ENCODE measurements at places on chromosomes 13 and 19.

DNA sequence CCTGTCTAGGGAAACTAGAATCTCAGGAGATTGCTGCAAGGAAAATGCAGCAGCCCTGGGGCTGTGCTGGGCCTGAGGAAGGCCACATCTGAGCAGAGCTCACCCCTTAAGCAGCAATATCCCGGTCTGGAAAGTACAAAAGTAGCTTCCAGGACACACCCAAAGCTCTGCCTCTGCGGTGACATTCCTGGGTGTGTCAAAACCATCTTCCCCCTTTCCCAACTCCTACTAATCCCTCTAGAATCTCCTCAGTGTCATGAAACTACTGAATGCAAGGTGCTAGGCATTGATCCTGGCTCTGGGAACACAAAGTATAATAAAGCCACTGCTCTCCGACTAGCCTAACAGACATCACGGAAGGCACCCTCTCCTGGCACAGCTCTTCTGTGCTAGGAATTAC lies 5.0 kb downstream of the PBX4 start:
- no peak for DNase-seq

- no peak for DNase-seq
Measured at GRCh38 chr13:19955873-19956559, 2.5 kb upstream of the ZMYM2 start.

DNA sequence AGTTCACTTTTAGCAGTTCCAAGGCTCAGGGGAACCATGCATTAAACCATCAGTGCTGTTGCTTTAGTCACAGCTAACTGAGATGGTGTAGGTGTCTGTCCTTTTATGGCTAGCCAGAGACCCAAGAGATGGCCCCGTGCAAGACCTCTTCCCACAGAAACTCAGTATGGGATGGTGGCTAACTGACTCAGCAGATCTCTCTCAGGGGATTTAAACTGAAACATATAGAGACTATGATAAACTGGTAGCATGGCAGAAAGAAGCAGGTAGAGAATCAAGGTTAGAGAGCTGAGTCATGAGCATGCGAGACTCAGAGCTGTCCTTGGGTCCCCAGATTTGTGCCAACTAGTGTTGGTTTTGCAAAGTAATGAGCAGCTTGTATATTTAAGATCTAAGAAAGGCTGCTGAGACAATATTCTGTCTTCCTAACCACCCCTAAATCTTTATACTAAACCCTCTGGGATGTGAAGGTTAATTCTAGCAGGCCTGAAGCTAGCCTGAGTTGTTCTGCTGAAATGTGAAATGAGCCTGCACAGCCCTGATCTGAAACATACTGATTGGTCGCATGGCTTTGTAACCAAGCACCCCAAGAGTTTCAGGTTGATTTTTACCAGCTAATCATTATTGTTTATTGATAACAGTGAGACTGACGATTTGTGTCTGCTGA lies 6.5 kb upstream of the SCEL start:
- DNase-seq: no peak

GRCh38 chr19:43594710-43595604 lies 977 bp downstream of the IRGQ start:
- DNase-seq: no peak

DNA sequence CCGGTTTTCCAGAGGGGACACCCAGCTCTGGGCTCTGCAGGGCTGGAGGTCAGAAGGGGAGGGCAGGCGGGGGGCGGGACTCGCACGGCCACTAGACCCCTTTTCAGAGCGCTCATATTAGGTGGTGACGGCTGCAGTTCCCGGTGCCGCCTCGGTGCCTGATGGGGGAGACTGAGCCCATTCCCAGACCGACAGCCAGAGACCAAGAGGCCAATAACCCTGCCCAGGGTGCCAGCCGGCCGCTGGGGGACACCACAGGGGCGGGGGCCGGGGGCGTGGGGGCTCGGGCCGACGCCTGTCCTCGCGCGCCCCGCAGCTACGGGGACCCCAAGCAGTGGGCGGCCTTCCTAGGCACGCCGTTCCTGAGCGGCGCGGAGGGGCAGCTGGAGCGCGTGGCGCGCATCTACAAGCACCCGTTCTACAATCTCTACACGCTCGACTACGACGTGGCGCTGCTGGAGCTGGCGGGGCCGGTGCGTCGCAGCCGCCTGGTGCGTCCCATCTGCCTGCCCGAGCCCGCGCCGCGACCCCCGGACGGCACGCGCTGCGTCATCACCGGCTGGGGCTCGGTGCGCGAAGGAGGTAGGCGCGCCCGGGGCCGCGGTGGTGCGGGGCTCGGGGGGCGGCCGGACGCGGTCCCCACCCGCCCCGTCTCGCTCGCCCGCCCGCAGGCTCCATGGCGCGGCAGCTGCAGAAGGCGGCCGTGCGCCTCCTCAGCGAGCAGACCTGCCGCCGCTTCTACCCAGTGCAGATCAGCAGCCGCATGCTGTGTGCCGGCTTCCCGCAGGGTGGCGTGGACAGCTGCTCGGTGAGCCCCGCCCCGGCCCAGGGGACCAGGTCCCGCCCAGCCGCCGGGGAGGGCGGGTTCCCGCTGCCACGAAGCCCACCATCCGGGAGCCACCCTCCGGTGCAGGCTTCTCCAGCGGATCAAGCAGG lies 2.4 kb downstream of the TIMM13 start:
- no peak for DNase-seq

DNA sequence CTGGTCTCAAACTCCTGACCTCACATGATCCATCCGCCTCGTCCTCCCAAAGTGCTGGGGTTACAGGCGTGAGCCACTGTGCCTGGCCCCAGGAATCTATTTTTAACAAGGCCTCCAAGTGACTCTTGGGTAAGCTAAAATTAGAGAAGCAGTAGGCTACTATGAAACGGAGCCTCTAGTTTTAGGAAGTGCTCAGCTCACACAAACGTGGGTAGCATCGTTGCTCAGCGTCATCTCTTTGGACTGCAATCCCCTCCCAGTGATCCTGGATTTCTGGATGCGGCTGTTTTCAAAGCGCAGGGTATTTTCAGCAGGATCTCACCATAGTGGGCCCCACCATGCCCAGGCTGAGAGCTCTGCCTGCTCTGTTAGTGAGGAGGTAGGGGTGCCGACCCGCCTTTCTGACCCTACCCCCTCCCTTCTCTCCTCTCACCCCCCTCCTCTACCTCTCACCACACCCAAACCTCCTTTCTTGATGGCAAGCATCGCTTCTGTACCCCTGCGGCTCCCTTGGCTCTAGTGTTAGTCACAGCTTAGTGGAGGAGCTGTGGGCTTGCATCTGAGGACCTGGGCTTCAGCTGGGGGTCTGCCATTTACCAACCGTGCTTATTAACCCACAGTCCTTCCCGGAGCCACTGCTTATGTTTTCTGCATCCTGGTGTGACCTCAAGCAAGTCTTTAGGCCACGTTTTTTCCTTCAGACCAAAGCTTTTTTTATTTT lies 34.2 kb downstream of the GJA3 start:
- no peak for DNase-seq

GRCh38 chr13:27551562-27551961 lies 68.8 kb downstream of the LNX2 start:
- no peak for DNase-seq

DNA sequence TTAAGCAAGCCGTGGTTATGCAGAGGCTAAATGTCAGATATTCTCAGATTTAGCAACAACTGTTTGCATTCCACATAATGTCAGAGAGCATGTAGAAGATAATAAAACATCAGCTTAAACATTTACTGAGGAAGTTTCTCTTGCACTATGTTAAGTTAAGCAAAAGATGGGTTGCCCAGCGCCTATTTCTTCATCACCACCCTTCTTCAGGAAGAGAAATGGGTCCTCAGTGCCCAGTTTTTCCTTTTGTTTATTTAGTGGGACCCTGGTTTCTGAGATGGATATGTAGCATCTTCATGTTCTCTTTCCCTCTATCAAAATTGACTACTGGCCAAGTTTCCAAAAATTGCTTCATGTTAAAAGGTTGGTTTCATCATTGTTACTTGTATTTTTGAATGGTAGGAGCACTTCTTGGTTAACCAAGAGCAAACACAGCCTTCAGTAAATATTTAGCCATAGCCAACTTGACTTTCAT lies 356.8 kb downstream of the RFC3 start:
- no peak for DNase-seq

- DNase-seq: no peak
Measured at GRCh38 chr13:24670961-24671381, 9.2 kb upstream of the ATP12A start.

GRCh38 chr13:20441056-20441455 lies 84.6 kb downstream of the CRYL1 start:
- no peak for DNase-seq

GRCh38 chr19:12034620-12035019 lies 859 bp downstream of the ZNF433 start:
- DNase-seq: no peak

DNA sequence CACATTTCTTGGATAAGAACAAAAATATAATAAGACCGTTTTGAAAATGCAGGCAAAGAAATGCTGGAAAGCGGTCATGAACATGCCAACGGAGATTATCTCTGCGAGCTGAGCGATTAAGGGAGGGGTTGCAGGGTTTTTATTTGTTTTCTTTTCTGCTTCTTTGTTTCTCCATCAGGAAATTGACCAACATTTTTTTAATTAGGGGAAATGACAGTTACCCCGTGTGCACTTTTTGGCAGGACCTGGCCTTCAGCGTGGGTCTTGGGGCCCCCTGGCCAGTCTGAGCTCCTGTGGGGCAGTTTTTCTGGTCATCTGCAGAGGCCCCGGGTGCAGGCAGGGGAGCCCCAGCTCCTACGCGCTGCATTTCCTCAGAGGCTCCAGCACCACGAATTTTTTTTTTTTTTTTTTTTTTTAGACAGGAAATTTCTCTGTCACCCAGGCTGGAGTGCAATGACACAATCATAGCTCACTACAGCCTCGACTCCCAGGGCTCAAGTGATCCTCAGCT lies 31.3 kb upstream of the HOMER3 start:
- DNase-seq: no peak

DNA sequence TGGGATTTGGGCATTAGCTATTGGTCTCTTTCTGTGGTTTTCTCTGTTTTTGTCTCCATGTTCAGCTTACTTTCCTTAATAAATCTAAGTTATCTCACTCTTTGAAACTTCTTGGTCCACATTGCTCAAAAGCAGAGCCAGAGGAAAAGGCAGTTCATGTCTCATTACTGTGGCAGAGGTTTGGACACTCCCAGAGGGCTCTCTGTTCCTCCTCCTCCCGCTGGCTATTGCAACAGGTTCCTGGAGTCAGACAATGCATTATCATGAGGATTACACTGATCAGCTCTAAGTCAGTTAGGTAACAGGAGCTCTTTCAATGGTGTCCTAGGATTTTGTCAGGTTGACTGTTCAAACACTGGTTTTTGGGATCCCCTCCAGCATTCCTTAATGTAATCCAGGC lies 298.8 kb downstream of the NDFIP2 start:
- DNase-seq: no peak

DNA sequence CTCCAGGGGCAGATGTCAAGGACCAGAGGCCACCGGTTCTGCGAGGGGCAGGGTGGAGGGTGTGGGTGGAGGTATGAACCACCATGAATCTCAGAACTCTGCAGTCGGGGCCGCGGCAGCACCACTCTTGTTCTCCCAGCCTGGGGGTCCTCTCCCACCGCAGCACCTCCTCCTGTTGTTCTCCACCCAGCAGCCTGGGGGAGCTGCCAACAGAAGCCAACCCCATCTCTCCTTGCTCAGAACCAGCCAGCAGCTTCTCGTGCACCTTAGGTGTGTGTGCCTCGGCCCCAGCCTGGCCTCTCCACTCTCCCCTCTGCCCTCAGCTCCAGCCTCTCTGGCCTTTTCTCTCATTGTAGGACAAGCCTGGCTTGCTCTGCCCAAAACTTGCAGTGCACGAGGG lies 31.9 kb upstream of the CCNE1 start:
- no peak for DNase-seq

- DNase-seq: no peak
Measured at GRCh38 chr19:52658595-52658994, 20.4 kb upstream of the ZNF83 start.

DNA sequence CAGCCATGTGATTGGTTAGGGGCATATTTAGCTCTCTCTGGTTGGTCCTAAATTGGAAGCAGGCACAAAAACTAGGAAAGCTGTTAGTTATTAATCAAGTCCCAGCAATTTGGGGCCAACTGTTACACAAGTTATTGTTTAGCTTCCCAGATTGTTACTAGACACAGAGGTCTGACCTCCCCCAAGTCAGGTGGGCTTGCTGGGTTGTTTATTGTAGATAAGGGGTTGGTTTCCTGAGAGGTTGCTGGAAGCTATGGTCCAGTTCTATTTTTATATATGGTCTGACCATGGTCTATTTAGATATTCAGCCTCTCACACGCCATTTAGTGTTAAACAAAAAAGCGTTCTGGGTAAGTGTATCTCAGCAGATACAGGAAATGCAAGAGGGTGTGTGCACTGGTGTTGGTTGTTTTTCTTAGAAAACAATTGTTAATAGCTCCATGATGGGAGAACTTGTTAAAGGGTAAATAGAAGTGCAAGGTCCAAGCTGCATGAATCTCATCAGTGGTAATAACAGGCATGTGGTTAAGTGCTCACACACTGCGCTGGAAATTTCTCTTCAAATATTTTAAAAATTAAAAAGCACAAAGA lies 150.0 kb downstream of the RAP2A start:
- no peak for DNase-seq

- no peak for DNase-seq
Measured at GRCh38 chr13:29760544-29760943, 89.9 kb downstream of the UBL3 start.

DNA sequence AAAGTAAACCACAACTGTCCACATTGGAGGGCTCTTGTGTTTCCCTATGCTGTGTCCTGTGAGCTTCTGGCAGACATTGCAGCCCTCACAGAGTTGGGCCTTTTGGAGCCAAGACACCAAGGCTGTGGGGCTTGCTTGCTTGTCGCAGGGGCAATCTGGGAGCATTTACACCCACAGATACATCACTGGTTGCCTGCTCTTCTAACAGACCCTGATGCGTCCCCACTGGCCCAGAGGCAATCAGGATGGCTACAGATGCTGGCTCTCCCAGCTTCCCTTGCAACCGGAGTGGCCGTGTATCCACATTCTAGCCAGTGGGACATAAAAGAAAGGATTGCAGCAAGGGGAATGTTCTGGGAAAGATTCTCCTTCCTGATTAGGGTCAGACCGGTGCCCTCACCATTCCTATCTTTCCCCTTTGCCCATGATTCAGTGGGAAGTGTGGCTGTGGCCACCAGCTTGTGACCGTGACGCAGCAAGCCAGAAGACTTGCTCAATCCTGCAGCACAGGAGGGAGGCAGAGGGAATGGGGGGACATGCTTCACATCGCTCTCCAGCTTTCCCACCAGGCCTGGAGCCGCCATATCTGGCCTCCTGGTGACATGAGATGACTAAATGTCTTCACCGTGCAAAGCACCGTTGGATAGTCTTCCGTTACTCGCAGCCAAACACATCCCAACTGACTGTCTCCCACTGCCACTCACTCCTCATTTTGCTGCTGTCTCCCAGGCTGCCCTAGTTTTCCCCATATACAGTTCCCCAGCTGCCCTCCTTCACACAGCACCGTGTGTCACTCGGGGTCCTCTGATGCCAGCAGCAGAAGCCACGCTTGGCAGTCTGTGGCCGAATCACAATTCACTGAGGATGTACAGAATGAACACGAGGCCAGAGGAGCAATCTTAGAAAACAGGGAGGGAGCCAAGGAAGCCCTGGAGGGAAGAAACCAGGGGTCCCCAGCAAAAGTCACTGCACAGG lies 151.0 kb downstream of the DPF1 start:
- DNase-seq: no peak

All from HFF-Myc (cell line).